ENCODE measurements at places on chromosomes 2 and 18.

DNA sequence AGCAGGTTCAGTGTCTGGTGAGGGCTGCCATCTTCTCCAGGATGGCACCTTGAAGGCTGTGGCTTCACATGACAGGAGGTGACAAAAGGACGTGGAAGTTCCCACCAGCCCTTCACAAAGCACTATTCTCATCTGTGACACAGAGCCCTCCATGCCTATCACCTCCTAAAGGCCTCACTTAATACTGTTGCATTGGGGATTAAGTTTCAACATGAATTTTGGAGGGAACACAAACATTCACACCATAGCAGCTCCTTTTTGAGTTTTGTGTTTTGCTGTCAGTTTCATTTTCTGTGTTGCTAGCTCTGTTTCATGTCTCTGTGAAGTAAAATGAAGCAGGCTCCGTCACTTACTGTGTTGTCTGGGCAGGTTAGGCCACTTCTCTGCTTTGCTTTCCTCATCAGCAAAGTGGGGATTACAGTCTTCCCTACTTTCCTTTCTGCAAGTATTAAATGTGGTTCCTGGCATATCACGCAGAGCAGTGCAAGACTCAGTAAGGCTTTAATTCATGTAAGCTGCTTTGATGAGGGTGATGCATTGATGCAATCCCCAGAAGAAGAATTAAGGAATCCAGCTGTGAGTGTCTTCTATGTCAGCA lies 31.6 kb downstream of the LIMS1 start:
- no peak for DNase-seq

- no peak for DNase-seq
Measured at GRCh38 chr2:10171006-10171800, 48.7 kb downstream of the RRM2 start.

DNA sequence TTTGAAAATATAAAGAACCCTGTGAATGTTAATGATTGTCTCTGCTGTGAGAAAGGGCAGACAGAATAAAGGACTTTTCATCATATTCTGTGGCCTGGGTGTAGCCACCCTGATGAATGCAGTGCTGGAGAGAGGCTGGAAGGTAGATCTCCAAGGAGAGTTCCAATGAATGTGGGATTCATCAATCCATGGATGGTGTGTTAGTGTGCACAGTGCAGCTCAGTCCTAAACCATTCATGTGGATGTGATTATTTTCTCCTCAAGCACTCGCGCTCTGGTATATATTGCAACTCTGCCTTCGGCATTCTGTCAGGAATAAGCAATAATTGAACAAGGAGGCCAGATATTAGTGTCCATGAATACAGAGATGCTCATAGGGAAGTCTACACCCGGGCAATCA lies 47.1 kb downstream of the LRRTM1 start:
- DNase-seq: no peak

DNA sequence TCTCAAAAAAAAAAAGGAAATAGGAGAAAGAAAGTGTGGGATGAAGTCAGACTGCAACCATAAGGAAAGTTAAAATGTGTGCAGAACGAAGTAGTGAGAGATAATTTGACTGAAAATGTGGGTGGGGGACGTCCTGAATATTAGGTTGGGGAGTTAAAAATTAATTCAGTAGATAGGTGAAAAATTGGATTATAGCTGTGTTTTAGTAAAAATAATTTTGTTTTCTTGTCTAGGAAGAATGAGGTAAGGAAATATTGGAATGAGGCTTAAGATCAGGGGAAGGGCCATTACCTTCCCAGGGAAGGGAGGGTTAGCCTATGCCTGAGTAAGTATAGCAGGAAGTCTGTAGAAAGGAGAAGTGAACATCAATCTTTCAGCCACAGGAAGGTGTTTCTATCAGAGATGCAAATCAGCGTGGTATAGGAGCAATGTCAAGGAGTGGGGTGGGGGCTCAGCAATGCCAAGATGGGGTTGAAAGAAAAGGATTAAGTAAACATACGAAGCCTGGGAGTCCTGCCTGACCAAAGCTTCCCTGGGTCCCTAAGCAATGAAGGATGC lies 250.9 kb downstream of the PIEZO2 start:
- no peak for DNase-seq

- DNase-seq: no peak
Measured at GRCh38 chr2:168594778-168595177, 138.7 kb downstream of the CERS6 start.

- DNase-seq: peak; percentile 47
Measured at GRCh38 chr2:1563943-1564891, 151.0 kb downstream of the TPO start.

Data from naive thymus-derived CD4-positive, alpha-beta T cell (primary cell).